ENCODE measurements at places on chromosomes 16 and 17.

DNA sequence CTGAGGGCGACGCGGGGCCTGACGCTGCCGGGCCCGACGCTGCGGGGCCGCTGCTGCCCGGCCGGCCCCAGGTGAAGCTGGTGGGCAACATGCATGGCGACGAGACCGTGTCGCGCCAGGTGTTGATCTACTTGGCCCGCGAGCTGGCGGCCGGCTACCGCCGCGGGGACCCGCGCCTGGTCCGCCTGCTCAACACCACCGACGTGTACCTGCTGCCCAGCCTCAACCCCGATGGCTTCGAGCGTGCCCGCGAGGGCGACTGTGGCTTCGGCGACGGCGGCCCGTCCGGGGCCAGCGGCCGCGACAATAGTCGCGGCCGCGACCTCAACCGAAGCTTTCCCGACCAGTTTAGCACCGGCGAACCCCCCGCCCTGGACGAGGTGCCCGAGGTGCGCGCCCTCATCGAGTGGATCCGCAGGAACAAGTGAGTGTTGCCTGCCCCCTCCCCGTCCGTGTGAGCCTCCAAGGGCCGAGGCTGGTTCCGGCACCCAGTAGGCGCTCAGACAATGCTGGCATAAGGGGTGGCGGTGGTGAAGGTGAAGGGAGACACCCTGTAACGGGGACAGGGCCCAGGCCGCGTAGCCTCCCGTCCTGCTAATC is 676 bp downstream of the CPD start:
- no peak for DNase-seq

DNA sequence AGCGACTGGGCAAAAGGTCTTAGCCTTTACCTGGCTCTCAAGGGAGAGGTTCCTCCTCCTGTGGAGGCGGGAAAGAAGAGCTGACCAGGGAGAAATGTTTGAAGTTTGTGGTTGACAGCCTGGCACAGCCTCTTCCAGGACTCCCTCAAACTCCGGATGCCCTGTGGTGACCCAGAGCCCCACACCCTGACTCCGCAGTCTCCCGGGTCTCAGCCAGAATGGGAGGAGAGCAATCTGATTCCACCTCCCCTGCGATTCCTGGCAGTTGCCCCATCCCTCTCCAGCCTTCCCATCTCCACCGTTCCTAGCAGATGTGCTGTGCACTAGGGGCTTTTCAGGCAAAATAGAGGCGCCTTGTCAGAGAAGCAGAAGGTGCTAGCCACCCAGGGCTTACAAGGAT is 5.5 kb upstream of the DNAI2 start:
- no peak for DNase-seq

- no peak for DNase-seq
Observed at GRCh38 chr17:21285164-21286065, 904 bp downstream of the MAP2K3 start.

GRCh38 chr17:4850246-4850645 is 17.1 kb downstream of the MINK1 start:
- DNase-seq, result no peak

DNA sequence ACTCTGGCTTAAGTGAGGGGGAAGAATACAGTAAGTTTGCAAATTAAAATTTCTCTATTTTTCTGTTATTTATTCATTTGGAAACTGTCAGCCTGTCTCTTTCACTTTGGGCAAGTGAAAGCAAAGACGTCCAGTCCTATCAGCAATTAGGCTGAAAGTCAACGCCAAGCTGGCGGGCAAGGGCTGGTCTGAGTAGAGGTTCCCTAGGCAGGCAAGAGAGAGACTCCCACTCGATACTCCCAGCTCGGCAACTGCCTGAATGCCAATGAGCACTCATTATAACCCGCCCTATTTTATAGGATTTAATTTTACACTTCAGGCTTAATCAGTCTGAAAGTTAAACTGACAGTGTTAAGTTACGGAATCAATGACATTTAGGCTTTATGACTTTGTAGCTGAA is 14.3 kb upstream of the SLC38A8 start:
- no peak for DNase-seq

GRCh38 chr17:17609121-17609520 is 17.6 kb upstream of the PEMT start:
- DNase-seq, result no peak

- no peak for DNase-seq
Observed at GRCh38 chr16:16075488-16076422, 126.3 kb downstream of the ABCC1 start.

DNA sequence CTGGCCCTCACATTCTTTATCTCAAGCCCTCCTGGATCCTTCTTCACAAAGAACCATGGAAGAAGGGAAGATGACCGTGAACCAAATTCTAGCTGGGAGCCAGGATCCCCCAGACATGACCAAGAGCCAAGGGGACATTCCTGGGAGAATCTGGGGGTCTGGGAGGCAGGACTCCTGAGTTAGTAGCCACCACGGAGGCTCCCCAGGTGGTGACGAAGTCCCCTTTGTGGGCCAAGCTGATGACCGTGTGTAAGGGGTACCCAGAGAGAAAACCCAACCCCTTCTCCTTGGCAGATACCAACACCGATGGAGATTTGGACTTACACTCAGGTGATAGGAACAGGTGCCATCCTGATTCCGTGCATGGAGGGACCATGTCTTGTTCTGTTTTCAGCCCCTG is 6.8 kb upstream of the GFAP start:
- DNase-seq, result no peak

DNA sequence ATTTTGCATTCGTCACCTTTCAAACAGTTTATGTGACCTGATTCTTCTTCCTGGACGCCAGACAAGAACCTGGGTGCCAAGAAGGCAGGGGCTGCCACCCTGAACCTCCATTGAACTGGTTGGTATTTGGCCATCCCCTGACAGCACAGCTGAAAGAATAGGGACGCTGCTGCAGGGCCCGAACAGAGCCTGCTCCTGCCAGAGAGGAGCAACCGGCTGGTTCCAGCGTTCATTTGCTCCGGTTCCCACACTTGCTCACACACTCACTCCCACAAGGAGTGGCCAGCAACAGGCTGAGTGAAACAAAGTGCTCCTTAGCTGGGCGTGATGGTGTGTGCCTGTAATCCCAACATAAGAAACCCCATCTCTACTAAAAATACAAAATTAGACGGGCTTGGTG is 14.9 kb downstream of the KRT9 start:
- no peak for DNase-seq

GRCh38 chr17:48929812-48930165 is 14.9 kb downstream of the SNF8 start:
- no peak for DNase-seq

DNA sequence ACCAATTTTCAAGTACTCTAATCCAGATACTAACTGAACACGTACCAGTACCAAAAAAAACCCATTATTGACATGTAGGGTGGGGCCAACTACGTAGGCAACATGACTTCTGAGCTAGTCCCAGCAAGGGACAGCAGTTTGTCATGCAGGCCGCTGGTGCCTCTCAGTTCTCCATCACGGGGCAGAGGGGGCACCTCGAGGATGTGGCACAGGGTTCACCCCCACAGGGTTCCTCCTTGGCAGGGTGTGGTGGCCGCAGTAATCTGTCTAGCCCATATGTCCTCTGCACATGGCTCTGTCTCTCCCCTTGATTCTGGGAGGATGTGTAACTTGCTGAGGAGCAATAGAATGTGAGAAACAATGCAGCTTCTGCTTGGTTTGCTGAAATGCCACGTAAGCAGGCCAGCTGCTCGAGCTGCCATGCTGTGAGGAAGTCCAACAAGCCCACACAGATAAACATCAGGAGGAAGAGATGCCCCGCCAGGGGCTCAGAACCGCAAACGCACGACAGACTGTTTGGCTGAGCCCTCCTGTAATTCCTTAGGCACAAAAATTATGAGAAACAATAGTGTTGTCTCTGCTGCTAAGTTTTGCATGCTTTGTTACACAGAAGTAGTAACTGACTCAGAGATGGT is 62.4 kb downstream of the NT5M start:
- no peak for DNase-seq

- no peak for DNase-seq
Observed at GRCh38 chr17:77610972-77611521, 347.5 kb upstream of the TNRC6C start.

DNA sequence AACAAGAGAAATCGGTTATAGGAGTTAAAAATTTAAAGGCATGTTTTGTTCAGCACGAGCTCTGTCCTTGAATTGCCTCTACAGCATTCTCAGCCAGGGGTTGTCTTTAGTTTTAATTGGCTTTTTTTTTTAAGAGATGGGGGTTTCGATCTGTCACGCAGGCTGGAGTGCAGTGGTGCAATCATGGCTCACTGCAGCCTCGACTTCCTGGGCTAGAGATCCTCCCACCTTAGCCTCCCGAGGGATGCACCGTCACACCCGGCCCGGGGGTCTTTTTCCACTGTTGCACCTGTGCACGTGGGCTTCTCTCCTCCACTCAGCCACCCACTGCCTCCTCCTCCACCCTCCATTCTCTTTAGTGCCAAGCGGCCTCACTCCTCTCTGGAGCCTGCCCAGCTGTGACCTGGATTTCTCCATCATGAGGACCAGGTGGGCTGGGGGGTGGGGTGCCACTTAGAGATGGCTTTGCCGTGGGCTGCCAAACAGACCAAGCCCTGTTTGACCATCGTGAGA is 106.8 kb upstream of the SEC14L1 start:
- DNase-seq, result no peak
